ENCODE measurements at places on chromosomes 2 and 18.

GRCh38 chr2:157394928-157395327, 49.0 kb downstream of the CYTIP start:
- no peak for DNase-seq

- DNase-seq, result no peak
Observed at GRCh38 chr18:7230626-7231349, at the start of gene LRRC30. Gene LRRC30 (plus strand): TSS chr18:7231089. CDS start chr18:7231139, 50 bp downstream.

DNA sequence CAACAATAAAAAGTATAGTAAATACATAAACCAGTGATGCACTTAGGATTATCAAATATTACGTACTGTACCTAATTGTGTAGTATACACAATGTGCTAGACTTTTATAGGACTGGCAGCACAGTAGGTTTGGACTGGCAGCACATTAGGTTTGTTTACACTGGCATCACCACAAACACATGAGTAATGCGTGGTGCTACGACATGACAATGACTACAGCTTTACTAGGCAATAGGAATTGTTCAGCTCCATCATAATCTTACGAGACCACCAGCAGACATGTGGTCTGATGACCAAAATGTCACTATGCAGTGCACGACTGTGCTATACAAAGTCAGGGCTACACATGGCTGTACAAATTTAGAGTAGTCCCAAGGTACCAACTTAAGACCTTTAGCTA, 2.3 kb downstream of the MBOAT2 start:
- peak; percentile 43 for DNase-seq

DNA sequence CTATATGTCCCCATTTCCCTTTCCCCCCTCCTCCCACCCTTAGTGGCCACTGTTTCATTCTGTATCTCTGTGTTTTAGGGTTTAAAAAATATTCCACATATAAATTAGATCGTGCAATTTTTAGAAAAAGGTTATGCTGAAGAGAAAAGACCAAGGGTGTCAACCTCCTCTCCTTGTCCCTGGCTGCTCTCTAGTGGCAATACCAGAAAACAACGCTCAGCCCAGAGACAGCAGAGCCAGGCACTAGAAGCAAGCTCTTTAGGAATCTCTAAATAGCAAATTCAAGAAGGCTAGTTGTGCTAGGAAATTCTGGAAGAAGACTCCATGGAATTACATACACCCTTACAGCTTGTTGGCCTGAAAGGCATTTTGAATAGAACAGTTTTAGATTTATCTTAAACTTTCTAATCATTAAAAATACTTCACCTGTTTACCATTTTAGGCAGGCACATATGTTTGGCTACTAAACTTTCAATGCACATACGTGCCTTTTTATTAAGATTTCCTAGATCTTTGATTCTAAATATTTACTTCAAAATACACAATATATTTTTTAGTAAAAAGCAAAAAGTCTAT, 35.1 kb upstream of the RASGRP3 start:
- DNase-seq, result peak; percentile 14

GRCh38 chr2:224145751-224146355, 106.8 kb upstream of the SERPINE2 start:
- DNase-seq, result no peak

DNA sequence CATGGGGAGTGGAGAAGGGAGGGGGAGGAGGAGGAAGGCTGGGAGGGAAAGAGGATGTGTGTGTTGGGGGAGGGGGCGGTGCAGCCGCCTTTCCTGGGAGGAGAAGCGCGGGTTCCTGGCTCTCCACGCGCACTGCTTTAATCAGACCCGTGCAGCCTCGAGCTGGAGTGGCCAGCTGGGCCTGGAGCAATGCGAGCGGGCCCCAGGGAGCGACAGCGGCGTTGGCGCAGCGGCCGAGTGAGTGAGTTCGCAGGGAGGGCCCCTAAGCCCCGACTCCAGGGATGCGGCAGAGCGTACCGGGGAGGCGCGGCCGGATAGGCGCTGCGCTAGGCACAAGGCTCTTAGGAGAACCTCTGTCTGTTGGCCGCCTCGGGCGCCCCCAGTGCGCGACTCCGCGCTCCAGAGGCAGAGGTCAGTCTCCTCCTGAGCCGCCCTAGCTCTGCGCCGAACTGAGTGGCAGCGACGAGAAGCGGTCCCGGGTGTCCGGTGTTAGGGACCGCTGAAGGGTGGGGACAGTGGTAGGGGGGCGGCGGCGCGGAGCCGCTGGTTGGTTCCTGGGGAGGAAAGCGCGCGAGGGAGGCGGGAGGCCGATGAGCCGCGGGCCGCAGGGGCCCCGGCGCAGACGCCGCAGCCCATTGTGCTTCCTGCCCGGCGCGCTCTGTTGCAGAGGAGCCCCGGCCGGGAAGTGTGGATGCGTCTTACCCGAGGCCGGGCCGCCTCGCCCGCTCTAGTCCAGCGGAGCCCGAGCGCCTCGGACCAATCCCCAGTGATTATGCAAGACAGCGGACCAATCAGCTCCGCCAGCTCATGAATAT, 455 bp upstream of the DLX1 start:
- peak; percentile 94 for DNase-seq

DNA sequence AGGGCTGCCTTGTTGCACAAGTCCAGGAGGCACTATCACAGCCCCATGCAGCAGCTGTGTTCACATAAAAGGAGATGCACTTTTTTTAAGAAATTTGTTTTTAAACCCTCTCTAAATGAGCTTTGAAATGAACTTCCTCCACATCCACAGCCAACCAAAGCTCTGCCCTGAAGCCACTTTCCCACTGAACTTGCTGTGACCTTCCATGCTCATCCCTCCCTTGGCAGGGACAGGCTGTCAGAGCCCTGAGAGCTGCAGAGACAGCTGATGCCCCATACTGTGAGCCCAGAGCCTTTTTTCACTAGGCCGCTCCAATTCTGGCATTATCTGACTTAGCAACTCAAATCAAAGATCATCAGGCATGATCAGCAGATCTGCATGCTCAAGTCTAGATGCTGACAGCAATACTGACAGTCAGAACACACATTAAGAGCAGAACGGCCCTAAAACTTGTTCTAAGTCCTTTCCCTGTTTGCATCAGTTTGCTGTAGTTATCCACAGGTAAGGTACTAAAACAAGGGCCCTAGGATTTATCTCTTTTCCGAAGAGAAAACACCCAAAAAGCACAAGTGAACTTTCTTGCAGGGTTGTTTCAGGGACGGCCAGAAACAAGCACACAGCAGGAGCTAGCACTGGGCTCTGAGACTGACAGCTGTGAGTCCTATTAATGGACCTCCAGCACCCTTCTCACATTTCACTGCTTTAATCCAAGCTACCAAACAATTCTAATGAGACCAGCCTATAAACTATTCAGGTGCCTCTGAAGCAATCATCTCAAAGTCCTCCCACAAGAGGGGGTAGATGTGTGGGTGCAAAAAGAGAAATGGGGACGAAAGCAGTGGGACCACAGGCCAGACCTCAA, 34.9 kb downstream of the RNU4ATAC start:
- DNase-seq, result peak; percentile 25

Data from NCI-H2081 (cell line).